ENCODE measurements at places on chromosomes 12 and 14.
A peak's percentile ranks its signal among the peaks of the same experiment; 100 is the strongest.

- DNase-seq, result no peak
Measured at GRCh38 chr14:99679543-99679942, 4.6 kb upstream of the CYP46A1 start.

- DNase-seq, result no peak
Measured at GRCh38 chr12:13559318-13559978, 362.9 kb downstream of the EMP1 start.

- peak; percentile 31 for DNase-seq
Measured at GRCh38 chr12:116697305-116697704, 40.6 kb downstream of the SPRING1 start.

DNA sequence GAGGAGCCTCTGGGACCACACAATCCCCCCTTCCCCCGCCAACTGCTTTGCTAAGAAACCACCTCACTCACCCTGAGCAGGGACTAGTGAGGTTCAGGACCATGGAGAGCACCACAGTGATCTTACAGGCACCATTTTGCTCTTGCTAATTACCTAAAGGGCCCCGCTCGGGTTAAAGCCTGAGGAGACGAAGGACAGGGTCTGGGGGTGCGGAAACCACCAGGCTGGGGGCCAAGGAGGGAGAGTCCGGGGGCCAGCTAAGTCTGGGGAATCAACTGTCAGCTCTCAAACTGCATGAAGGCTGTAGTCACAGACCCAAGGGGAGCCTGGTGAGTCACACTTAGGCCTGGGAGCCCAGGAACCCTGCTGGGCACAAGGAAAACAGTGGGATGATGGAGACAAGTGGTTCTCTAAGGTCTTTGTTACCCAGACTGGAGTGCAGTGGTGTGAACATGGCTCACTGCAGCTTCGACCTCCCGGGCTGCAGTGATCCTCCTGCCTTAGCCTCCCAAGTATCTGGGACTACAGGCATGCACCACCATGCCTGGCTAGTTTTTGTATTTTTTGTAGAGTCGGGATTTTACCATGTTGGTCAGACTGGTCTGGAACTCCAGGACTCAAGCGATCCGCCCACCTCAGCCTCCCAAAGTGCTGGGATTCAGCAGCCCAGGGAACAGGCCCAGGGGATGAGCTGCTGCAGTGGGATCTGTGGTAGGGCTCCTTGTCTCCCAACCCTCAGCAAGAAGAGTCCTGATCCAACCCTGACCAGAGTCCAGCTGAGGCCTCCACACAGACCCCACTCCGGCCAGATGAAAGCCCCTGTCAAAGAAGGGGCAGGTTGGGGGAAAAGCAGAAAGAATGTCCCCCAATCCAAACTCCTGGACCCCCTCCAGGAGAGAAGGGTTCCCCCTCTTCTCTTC, 98.8 kb downstream of the CALM1 start:
- DNase-seq, result peak; percentile 67

DNA sequence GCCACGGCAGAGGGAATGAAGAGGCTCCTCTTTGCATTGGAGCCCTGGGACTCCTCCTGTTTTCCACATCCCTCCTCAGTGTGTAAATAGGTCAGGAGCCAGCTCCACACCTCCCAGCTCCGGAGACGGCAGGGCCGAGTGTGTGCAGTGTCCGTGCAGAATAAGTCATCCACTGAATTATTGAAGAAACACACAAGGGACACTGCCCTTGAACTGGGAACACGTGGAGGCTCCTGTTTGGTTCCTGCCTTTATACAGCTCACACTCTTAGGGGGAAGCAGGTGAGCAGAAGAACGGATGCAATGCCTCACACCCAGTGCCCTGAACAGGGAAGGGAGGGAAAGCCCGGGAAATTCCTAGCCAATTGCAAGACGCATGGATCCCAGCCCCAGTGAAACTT, 10.4 kb upstream of the FZD10 start:
- no peak for DNase-seq

DNA sequence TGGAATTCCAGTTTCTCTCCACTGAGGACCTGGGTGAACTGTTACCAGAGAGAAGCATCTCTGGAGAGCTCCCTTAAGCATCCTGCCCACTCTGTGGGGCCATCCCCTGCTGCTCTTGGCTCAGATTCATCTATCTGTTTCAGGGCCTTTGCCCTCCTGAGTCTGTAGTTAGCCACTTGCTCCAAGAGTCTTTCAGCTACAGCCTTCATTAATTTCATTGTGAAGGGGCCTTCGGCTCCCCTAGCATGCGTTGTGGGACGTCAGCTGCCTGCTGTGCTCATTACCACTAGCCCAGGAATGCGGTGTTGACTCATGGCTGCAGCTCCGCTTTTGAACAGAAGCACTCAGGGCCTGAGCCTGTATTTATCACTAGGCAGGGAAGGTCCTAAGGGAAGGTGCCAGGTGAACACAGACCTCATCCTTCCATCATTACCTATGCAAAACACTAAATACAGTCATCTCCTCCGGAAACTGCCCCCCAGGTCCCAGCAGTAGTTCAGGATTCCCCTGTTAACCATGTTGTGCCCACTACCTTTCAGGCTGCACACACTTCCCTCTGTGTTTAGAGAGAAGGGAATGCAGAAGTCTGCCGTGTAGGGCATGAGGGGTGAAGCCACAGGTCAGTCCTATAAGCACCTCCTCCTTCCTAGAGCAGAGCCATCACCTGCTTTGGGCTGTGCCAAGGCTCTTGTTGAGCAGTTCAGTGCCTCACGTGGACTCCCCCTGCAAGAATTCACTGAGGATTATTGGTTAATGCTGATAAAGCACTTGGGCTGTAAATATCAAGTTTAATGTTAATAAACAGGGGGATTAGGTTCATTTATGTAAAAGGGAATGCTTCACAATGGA, 191.4 kb downstream of the CACNA1C start:
- DNase-seq, result no peak

DNA sequence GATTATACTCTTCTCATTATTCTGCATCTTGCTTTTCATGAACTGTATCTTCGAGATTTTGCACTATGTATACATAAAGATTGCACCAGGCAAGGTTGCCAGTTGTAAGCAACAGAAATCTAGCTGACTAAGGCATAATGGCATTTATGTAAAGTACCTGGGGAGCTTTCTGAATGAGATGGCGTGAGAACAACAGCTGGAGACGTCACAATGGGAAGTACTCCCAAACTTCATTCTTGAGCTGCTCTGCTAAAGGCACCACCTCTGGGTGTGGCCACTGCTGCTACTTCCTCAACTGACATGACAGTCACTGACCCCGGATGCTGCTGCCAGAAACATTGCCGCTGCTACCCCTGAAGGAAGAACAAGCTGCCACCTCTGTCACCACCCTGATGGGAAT, 220.7 kb downstream of the NOVA1 start:
- no peak for DNase-seq

GRCh38 chr14:102923925-102924486, 1.5 kb downstream of the AMN start:
- DNase-seq, result no peak

- DNase-seq, result peak; percentile 79
Measured at GRCh38 chr14:99945732-99946651, 119.2 kb upstream of the EVL start.

GRCh38 chr14:105914738-105915385, 388.5 kb downstream of the TMEM121 start:
- no peak for DNase-seq

DNA sequence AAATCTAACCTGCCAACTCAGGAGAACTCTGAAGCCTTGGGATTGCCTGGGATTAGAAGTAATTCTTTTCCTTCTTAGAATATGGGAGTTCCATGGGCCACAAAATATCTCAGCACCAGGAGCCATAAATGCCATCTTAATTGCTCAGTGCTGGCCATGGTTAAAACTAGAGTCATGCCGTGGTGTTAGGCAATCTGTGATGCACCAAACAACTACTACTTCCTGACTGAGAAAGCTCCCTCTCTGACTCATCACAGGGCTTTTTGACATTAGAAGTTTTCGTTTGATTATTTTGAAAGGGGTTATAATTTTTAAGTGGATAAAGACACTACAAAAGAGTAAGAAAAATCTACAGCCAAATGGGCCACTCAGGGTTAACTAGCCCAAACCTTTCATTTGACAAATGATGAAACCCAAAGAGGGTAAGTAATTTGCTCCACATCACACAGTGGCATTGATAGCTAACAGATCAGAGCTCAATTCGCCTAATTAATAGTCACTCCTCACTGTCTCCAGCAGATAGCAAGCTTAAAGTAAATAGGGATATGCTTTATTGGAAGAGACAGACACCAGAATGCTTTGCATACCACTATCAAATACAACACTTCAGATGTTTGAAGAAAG, 377.3 kb downstream of the EMP1 start:
- peak; percentile 13 for DNase-seq

DNA sequence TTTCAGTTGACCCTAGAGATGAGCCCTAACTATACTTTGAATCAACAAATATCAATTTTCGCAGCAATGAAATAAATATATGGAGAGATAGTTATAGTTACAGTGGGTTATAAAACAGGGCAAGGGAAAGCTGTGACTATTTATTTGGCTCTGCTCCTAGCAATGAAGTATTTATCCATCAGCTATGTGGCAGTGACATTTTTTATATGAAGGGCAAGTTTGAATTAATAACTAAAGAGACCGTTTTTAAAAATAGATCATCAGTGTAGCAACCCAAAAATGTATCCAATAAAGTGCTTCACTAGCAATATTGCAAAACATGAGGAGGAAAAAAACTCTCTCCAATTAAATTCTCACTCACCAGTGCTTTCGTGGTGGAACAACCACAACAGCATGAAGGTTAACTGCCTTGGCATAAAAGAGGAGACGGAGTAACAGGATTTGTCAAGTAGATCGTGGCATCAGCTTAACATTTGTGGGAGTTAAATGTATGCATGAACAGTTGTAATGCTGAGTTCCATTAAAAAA, 58.1 kb upstream of the NUDT4 start:
- peak; percentile 56 for DNase-seq

DNA sequence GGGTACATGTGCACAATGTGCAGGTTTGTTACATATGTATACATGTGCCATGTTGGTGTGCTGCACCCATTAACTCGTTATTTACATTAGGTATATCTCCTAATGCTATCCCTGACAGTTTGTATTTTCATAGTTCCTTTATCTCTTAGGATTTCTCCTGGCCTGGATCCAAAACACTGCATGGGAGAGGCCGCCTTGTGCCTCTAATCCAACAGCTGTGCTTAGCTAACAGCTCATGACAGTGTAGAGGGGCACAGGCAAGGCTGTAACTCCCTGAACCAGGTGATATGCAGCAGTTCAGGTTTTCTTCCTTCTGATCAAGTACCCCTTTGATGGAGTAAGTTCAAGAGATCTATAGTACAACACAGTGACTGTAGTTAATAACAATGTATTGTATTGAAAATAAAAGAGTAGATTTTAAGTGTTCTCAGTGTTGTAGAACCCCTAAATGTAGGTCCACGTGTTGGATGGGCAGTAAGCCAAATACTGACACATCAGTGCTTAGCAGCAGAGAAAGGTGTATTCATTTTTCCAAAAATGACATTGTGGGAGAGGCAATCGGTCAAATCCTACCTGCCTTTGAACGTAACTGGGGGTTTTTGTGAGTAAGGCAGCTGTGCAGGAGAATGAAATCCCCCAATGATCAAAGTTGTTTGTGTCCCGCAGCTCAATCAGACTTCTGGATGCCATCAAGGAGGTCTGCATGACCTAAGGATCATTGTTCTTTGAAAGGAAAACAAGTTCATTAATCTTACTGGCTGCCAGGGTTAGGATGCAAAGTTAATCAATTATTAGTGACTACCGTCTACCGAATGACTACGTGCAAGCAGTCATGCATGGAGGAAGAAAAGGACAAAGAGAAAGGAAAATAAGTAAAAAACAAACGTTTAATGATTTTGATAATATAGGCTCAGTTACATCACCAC, 89.3 kb upstream of the FGD4 start:
- no peak for DNase-seq

GRCh38 chr14:36738269-36738668, 76.6 kb downstream of the PAX9 start:
- no peak for DNase-seq

DNA sequence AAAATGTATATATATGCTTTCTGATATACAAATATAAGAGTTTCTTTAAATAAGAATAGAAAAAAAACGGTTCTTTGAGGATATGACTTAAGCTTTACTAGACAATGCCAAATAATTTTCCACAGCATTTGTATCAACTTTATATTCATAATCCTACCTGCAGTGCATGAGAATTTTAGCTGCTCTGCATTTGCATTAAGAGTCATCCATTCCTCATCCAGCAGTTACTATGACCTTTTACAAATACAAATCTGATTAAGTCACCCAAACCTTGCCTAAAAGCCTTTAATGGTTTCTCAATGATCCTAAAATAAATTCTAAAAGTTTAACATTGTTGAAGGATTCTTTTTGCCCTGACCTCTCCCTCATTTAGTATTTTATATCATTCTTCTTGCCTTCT, 116.5 kb downstream of the MGAT4C start:
- no peak for DNase-seq

- no peak for DNase-seq
Measured at GRCh38 chr14:65193916-65194590, 91.7 kb upstream of the MAX start.

- no peak for DNase-seq
Measured at GRCh38 chr12:100490056-100490455, 16.4 kb downstream of the NR1H4 start.

DNA sequence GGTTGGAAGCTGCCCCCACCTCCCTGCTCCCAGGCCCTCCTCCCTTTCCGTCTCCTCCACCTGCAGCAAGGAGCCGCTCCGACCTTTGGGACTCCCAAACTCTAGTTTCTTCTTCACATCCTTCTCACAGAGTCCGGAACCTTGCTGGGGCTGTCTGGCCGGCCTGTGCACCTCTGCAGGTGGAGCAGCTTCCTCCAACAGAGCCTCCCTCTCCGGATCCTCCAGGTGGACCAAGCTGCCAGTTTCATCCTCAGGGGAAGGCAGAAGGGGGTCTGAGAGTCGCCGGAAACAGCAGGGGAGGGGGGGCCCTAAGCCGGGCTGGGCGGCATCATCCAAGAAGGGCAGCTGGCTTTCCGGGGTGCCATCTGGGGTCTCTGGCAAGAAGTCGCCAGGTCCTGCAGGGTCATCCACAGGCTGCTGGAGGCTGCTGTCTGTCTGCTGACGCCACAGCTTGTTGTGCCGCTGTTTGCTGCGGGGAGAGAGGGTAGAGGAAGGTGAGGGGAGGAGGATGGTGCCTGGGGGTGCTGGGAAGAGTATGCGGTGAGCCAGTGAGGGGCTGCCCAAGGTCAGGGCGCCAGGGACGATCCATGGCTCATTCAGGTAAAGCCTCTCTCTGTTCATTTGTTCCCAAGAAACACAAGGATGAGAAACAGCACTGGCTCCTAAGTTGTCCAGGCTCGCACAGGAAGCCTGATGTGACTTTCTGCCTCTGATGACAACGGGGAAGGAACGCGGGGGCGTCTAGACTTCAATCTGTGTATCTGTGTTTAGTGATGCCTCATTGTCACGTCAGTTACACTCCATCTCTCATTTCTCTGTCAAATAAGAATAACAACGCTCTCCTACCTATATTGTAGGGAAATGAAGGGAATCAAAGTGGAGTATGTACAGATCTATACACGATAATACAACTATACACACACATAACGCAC, 61.3 kb upstream of the CORO1C start:
- DNase-seq, result no peak

- no peak for DNase-seq
Measured at GRCh38 chr14:38098074-38098836, 109.4 kb upstream of the SSTR1 start.

All from MV-4-11 (cell line).